Stimulated activated CD8-positive, alpha-beta memory T cell treated with anti-CD3 and anti-CD28 coated beads, Interleukin-15, amount 100 ng/mL, for 4 hours (primary cell): ENCODE measurements at places on chromosomes 2 and 18.

- DNase-seq, result no peak
These were observed 78.9 kb upstream of the SPRED2 start for GRCh38 chr2:65511306-65511705.

DNA sequence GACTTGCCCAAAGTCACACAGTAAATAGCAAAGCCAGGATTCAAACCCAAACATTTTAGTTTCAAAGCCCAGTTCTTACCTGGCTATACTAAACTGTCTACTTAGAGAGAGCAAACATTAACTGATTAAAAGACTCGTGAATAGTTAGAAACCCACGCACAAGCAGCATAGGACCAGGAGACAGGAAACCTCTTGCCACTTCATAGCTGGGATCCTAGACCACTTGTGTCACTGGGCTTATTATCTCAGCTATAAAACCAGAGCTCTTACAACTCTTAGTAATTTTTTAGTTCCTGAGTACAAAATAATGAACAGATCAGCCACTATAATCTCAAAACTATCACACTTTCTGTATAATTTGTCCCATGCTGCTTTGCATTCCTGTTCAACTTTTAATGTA lies 2.4 kb upstream of the AAK1 start:
- no peak for DNase-seq

DNA sequence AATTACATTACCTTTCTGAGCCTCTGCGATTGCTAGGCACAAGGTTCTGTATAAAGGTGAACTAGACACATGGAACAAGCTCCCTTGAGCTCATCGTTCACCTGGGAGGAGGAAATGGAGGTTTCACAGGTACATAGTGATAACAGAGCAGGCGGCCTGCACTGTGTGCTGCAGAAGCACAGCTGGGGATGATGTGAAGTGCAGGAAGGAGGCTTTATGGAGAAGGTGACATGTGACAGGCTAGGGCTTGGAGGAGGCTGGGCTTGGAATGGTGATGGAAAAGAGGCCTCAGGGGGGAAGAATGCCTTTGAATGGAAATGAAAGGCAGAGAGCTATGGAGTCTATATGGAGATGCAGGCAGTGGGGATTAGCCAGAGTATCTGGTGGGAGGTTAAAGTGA lies 22.9 kb downstream of the MARCHF4 start:
- no peak for DNase-seq

DNA sequence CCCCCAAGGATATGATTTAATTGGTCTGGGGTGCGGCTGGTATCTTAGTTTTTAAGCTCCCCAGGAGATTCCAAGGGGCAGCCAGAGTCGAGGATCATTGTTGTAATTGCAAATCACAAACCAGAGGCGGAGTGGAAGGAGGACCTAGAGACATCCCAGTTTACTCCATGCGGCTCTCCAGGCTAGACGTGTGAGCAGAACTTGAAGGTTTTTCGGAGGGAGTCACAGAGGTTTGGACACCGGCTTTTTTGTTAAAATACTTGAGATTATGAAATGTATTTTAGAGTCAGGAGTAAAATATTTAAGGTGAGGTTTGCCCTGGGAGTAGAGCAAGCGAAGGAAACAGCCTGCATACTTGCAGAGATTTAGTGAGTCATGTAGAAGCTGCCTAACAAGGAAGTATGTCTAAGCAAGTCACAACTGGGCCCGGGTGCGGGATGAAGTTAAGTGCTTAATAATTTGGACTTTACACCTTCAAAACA lies 39.5 kb downstream of the TGOLN2 start:
- no peak for DNase-seq

DNA sequence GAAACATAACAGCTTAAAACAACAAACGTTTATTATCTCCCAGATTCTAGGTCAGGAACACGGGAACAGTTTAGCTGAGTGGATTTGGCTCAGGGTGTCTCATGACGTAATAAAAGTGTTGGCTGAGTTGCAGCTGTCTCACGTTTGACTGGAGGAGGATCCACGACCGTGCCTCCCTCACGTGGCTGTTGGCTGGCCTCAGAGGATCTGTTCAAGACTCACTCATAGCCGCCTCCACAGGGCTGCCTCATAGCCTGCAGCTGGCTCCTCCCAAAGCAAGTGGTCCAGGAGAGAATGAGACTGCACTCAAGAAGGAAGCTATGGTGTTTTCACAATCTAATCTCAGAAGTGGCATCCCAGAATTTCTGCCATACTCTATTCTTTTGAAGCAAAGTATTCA lies 167.1 kb downstream of the RPRM start:
- no peak for DNase-seq

GRCh38 chr2:79105259-79105658 lies 15.0 kb upstream of the REG1A start:
- DNase-seq, result no peak

DNA sequence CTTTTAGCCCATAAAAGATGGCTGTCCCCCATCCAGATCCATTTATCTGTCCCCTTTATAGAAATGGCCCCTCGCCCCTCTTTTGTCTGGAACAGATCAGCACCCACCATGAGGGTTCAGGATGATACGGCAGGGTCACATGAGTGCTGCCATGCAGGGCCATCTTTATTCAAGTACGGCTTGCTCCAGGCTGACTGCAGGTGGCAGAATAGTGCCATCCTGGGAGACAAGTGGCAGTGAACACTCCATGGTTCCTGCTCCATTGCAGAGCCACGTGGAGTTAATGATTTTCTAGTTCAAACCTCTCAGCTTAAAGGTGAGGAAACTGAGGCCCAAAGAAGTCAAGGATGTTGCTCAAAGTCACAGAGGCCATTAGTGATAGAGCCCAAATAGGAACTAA lies 180.6 kb downstream of the CLIP4 start:
- DNase-seq, result no peak

DNA sequence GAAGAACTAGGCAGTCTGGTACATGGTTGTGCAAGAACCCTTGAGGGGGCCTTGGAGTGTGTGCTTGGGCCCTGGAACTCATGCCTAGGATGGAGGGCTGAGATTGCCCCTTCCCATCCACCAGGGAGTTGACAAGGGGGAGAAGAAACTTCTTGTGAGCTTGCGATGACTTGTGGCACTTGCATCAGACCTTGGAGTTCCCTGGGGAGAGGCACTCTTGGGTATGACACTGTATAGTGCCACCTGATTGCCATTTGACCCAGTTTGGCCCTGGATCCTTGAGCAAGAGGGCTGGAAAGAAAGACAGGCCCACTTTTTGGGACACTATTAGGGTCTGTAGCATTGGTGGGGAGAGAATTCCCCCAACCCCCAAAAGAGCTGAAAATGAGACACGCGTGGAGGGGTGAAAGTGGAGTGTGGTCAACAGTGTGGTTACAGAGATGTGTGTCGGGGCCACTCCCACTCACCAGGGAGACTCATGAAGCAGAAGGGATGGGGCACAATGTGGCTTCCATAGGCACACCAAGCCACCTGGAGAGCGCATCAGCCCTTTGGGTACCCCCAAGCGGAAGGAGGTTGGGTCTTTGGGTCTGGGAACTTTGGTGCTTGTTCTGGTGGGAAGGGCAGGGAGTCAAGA lies 101.3 kb downstream of the MSH2 start:
- no peak for DNase-seq

DNA sequence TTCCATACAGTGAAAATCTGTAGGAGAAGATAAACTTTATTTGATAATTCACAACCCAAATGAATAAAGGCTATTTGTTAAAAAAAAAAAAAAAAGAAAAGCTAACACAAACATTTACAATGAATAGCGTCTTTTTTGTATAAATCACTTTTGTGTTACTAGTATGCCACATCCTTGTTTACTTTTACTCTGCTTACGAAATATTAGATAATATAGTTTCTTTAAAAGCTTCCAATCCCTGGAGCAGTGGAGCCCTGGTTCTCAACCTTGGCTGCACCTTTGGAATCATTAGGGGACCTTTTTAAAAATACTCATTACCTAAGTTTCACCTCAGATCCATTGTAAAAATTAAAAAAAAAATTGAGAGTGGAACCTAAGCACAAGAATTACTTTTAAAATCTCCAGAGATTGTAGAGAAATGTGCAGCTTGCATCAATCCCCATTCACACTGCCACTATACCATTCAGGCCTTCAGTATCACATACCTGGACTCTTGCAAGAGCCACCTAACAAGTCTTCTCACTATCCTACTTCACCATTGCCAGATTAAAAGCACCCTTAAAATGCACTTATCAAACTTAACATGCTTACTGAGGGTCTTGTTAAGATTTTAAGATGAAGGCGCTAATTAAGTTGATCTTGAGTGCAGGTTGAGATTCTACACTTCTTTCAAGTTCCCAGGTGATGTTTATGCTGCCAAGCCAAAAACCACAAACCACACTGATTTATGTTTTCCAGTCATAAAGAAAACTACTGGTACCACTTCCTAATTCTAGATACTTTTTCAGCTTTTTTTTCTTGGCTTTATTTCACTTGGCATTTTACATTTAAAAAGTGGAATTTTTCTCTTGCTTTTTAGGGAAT lies 59.7 kb upstream of the ZC3H15 start:
- DNase-seq, result no peak

GRCh38 chr2:71466301-71467179 lies 13.2 kb downstream of the DYSF start:
- no peak for DNase-seq

DNA sequence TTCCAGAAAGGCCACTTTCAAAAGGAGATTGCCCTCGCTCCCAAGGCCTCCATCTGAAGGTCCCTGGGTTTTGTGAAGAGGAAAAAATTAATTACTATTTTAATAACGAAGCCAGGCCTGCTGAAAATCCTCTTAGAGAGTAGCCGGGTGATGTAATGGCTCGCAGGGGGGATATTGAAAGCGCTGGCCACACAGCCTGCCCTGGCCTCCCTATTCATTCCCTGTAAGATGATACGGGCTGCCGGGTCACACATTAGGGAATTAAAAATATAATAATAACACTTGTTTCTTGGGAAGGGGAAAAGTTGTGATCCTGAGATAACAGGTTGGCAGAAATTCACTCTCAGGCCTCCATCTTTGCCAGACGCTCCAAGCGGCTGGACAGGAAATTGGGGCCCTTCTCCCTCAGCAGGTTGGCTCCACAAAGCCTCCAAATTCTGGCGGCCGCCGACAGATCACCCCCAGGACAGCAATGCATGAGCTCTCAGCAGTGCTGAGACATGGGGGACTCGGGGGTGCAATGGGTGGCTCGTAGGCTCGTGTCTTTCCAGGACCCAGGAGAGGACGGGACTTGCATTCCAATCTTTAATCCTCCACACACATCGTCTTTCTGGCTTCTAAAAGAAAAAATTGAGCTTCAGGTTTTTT lies 299.9 kb upstream of the SALL3 start:
- DNase-seq, result no peak

- no peak for DNase-seq
These were observed 392.9 kb upstream of the CRIM1 start for GRCh38 chr2:35962585-35963146.

- DNase-seq, result no peak
These were observed 412.7 kb downstream of the CNTNAP5 start for GRCh38 chr2:124437811-124438210.

DNA sequence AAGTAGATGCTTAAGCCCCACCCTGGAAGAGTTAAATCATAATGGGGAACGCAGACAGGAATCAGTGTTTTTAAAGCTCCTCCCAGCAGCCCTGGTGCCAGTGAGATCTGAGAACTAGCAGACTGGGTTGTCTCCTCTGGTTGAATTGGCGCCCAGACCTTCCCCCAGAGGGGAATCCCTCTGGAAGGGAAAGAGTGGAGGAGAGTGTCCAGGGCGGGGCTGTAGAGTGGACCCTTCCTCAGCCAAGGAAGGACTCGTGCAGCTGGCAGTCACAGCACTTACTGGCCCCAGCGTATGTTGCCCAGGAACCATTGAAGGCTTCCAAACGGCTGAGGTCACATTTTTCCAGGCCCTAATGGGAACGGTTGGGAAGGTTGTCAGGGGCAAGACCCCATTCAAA lies 62.5 kb downstream of the TGOLN2 start:
- DNase-seq, result no peak

DNA sequence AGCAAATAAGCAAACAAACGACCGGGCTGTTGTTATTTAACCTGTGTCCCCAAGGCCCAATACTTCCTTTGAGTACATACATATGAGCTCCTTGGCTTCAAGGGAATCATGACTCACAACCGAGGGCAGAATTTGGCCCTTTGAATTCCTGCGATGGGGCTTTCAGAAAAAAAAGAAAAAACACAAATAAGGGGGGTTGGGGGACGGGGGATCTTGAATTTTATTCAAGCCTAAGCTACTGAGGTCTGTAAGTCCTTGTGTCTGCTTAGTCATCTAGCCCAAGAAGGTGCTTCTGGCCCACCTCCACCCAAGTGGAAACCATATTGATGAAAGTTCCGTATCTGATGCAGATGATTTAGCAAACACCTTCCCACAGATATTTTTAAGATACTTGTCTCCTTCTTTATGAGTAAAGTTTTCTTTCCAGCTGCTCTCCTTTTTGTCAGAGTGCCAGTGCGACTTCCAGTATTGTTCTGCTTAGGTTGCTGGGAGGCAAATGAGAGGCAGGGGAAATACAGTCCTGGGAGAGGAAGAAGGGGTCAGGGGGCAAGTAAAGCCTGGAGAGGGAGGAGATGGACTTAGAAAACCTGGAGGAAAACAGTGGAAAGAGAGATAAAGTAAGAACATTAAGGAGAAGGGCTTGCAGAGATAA lies 169.6 kb downstream of the ZEB2 start:
- no peak for DNase-seq

DNA sequence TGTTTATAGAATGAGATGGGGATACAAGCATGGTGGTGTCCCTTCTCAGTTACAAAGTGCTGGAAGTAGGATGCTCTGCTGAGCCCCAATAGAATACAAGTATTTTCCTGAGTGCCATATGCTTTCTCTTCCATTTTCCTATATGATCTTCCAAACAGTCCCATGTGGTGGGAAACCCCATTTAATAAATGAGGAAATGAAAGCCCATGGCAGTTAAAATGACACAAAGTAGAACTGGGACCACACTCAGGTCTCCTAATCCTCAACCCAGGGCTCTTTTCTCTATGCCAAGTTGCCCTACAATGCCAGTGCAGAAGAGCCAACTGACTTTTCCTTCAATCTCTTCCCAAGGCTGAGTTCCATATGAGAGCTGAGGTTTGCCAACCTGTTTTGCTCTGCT lies 210.2 kb upstream of the FBXO11 start:
- no peak for DNase-seq

- DNase-seq, result no peak
These were observed 343.6 kb upstream of the SYT4 start for GRCh38 chr18:43620936-43621335.

DNA sequence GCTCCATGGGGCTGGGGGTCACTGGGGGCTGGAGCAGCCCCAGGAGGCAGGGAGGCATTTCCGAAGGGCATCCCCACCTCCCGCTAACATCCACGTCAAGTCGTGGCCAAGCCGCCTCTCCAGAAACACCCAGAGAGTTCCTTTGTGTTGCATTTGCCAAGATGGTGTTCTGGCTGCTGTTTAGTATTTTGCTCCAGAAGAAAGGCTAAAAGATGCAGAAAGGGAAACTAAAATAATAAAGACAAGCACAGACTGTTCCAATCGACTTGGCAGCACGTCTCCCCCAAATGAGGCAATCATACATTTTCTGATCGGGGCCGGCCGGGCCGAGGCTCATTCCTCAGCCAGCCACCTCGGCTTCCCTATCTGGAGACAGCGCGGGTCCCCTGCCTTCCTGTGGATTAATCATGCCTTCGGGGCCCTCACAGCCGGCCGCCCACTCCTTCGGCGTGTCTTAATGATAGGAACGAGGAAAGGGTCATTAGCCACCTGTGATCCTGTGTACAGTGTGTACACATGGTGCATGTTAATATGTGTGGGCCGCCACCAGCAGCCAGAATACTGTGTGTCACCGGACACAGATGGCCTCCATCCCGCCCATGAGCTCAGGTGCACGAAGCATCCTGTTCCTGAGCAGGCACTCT lies 169.2 kb downstream of the KLHL29 start:
- DNase-seq, result no peak
